ENCODE measurements at places on chromosomes 5 and 9.

GRCh38 chr5:141597814-141598213 lies 21.0 kb downstream of the DIAPH1 start:
- no peak for DNase-seq

DNA sequence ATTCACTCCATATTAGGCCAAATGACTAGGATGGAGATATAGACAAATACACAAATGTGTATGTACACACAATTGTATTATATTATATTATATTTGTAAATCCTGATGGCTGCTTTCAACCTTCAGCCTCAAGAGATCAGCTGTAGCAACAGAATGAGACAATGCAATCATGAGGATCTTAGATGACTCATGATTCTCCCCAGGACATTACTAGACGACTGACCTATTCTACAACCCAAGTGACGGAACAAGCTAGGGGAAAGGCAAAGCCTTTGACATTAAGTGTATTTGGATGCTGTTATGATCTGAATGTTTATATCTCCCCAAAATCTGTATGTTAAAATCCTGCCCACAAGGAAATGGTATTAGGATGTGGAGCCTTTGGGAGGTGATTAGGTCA lies 66.5 kb downstream of the COX7C start:
- DNase-seq, result no peak

- no peak for DNase-seq
Measured at GRCh38 chr5:165321912-165322311, 1816.5 kb downstream of the MAT2B start.

- no peak for DNase-seq
Measured at GRCh38 chr5:76664079-76664478, 40.9 kb upstream of the F2RL2 start.

- no peak for DNase-seq
Measured at GRCh38 chr5:141778206-141778605, 96.2 kb upstream of the ARAP3 start.

DNA sequence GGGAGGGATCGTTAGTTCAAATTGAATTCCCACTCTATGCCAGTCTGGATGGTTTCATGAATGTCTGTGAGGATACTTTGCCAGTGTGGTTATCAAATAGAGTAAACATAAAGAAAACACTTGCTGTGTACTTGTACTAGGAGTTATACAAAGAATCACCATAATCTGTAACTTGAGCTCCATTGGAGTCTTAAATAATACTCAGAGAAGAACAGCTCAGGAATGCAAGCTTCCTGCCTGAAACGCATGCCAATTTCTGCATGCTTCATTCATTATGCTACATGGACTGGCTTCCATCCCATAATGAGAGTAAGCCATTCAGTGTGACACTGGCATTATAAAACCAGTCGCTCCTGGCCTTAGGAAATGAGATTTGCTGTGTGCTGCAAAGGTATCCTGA lies 351.4 kb downstream of the SEMA5A start:
- DNase-seq, result no peak

DNA sequence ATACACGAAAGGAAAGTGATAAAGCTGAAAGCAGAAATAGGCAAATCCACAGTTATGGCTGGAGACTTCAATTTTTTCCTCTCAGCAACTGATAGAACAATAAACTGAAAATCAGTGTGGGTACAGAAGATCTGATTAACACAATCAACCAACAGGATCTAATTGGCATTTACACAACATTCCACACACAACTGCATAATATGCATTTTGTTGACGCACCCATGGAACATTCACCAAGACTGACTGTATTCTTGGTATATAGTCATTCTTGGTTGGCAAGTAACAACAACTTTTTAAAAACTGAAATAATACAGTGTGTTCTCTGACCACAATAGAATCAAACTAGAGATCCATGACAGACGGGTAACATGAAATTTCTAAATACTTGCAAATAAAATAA lies 218.7 kb upstream of the S1PR3 start:
- no peak for DNase-seq

GRCh38 chr9:105385381-105385985 lies 62.4 kb upstream of the FSD1L start:
- DNase-seq, result no peak

DNA sequence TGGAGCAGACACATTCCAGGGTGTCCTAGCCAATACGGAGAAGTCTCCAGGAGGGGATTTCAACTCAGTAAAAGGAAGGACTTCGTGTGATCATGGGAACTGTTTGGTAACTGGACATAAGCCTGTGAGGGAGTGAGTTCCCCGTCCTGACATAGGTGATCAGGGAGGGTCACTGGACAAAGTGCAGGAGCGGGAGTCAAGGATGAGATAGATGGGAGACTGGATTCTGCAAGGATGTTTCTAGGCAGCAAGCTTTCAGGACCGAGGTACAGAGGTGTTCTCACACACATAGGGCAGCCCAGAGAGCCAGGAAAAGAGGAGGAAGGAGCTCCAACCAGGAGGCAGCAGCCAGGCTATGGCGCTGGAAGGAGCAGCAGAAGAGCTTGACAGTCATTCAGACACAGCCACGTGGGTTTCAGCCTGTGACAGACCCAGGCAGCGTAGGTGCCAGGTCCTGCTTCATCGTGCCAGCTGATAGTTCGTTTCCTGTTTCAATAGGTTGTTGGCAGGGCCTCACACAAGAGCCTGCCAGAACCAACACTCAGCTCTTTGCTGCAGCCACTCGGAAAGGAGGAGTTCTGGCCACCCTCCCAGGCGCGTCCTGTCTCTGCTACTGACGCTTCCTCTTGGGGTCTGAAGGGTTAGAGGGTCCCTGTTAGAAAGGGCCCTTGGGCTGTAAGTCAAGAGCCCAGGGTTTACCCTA lies 84.1 kb downstream of the AMBP start:
- DNase-seq, result peak; percentile 98

DNA sequence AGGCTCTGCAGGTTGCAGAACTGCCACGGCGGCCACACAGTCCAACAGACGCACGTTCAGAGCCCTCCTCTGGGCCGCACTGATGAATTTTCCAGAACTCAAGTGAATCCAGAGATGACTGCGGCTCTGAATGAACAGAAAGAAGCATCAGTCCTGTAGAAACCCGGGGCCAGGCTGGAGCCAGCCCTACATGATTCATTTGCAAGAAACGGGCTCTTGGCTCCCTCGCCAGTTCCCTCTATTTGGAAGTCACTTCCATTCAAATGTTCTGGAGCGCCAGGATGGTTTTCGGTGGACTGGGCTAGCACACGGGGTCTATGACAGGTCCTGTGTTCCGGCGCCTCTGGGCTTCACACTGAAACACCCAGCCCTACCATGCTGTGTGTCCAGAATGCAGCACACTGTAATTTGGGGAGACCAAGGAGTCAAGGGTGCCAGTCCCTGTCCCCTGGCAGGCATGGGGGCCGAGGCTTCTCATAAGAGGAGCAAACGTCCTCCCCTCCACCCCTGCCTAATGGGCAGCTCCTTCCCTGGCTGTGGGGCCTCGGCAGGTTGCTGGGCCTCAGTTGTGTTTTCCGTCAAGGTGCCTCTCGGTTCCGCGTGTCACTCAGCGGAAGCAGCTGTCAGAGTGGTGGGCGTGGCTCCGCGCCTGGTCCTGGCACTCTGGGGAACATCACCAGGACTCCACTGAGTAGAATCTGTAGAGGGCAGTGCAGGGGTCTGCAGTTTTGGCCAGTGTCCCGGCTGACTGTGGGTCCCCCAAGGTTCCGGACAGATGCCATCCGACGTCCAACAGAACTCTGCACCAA lies 18.1 kb upstream of the COL5A1 start:
- DNase-seq, result no peak

DNA sequence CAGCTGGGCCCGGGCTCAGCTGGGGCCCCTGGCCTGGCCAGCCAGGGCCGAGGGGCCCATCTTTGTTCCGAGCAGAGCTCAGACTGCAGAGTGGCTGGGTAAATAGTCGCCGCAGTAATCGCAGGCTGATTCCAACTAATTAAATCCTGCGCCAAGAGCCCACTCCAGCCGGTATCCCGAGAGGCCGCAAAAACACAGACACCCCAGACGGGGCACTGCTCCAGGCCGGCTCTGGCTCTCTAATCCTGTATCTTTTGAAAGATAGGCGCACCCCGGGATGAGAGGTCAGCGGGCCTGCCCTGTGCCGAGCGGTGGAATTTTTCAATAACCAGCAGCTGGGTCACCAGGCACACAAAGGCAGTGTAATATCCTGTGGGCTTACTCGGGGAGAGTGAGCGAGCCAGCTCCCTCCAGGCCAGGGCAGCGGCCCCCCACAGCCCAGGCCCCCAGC lies 57.7 kb downstream of the LMX1B start:
- DNase-seq, result peak; percentile 55
